ENCODE measurements at places on chromosomes 11 and 22.
A peak's percentile ranks its signal among the peaks of the same experiment; 100 is the strongest.

DNA sequence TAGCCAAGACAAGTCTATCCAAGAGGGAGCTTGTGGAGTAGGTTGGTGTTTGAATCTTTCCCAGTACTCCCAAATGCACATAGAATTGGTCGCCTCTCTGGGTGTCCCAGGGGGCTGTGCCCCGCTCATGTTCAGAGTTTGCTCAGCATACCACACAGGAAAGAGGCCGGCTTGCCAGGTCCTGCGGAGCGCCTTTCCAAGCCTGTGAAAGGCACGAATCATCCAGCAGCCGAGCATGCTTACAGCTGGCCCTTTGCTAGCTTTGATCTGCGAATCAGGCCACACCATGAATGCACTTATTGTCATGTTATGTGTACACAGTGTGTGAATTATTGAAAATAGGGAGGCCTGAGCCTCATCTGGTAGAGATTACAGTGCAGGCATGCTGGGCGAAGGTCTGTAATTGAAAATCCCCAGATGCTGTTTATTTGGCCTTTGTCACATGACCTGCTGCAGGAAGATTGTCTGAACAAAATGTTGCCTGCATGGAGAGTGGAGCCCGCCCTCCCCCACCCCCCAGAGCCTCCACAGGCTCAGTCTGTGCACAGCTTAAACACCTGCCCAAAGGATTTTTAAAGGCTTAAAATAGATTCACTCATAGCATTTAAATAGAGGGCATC is 163.3 kb upstream of the RASSF10 start:
- peak; percentile 23 for DNase-seq

- no peak for DNase-seq
Measured at GRCh38 chr22:47015589-47016178, 253.2 kb downstream of the TBC1D22A start.

GRCh38 chr11:7690648-7691047 is 15.6 kb downstream of the OVCH2 start:
- DNase-seq, result no peak

DNA sequence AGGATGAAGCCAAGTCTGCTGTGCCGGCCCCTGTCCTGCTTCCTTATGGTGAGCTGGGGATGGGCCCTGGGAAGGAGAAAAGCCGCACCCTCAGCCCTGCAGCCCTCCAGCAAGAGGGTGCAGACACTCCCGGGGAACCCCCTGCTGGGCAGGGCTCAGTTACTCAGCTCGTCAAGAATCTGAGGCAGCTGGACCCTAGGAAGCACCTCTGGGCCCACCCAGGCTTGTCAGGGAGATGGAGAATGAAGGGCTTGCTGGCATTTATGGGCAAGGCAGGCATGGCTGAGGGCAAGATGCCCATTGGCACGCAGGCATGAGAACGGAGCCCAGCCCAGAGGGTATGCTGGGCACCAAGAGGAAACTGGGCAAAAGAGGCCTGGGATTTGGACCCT is 12.9 kb downstream of the RELT start:
- DNase-seq, result no peak

GRCh38 chr11:2531277-2531986 is 86.6 kb downstream of the KCNQ1 start:
- peak; percentile 73 for DNase-seq

GRCh38 chr22:19728271-19728670 is 4.9 kb downstream of the GP1BB start:
- no peak for DNase-seq

GRCh38 chr22:34454598-34454997 is 534.3 kb upstream of the LARGE1 start:
- no peak for DNase-seq

DNA sequence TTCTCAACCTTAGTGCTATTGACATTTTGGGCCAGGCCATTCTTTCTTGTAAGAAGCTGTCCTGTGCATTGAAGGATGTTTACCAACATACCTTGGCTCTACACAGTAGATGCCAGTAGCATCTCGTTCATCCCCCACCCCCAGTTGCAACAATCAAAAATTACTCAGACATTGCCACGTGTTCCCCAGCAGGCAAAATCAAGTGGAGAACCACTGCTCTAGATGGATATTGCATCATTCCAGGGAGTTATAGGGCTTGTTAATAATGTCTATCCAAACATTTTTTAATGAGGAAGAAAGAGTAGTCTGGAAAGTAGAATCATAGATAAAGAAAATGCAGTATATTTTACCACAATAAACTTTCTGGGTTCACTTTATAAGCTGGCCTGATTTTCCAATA is 64.1 kb downstream of the PRMT3 start:
- DNase-seq, result no peak

DNA sequence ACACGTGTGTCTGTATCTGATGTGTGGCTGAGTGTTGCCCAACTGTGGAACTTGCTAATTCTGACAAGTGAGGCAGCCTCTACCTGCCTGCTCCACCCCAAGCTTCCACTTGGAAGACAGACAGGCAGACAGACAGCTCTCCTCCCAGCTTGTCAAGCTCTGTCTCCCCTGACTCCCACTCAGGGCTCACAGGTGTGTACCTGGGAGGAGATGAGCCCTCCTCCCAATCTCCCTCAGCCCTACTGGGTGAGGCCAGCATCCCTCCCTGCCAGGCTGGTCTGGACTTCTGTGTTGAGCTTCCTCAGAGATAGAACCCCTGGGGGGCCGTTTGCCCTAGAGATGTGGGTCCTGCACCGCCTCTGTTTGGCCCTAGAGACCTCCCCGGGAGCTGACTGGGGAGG is 1.0 kb upstream of the CHRM1 start:
- DNase-seq, result no peak

DNA sequence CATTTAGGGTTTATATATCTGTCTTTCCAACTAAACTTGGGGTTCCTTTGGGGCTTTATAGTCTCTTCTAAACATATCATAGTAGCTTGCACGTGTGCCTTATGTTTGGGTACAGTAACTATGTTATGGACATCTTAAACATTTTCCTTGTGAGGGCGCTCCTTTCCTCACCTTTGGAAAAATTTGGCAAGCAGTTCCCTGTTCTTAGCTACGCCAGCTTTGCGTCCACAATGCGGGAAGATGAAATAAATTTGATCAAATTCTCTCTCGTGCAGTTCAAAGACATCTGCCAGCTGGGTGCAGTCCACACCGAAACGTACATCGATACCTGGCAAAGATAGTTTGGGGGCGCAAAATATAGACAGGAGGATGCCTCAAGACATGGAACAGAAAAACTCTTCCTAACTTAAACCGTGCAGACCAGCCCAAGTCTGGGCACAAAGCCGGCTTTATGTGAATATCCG is 548 bp downstream of the FDXACB1 start:
- DNase-seq, result no peak

DNA sequence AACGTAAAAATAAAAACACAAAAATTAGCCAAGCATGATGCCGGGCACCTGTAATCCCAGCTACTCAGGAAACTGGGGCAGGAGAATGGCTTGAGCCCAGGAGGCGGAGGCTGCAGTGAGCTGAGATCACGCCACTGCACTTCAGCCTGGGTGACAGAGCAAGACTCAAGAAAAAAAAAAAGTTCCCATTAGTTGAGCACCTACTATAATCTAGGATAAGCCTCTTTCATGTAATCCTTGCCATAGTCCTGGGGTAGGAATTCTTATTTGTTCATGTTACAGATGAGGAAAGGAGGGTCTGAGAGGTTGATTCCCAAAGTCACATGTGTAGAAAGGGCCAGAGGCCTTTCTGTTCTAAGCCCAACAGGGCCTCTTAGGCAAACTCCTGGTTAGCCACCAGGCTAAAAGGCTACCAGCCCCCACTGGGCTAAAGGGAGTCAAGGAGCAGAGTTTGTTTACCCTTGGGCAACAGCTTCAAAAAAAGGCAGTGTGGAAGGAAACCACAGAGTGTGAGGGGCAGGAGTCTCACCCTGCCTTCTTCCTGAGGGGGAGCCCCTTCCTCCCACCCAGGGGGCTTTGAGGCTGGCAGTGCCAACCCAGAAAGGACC is 21.6 kb upstream of the CSNK1E start:
- no peak for DNase-seq

DNA sequence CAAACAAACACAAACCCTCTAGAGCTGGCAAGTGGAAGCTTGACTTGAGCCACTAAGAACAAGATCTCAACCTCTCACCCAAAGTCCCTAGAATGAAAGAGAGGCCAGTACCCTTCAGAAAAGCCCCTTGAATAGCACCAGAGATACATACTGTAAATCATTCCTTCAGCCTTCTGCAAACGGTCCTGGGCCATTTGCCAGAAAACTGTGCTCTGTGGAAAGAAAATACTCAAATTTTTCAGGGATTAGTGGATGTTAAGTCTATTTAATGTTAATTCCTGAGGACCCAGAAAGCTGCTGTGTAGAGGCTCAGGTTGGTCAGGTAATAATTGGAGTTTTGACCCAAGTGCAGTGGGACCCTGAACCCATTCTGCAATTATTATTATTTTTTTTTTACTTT is 16.9 kb downstream of the SERPINH1 start:
- no peak for DNase-seq

DNA sequence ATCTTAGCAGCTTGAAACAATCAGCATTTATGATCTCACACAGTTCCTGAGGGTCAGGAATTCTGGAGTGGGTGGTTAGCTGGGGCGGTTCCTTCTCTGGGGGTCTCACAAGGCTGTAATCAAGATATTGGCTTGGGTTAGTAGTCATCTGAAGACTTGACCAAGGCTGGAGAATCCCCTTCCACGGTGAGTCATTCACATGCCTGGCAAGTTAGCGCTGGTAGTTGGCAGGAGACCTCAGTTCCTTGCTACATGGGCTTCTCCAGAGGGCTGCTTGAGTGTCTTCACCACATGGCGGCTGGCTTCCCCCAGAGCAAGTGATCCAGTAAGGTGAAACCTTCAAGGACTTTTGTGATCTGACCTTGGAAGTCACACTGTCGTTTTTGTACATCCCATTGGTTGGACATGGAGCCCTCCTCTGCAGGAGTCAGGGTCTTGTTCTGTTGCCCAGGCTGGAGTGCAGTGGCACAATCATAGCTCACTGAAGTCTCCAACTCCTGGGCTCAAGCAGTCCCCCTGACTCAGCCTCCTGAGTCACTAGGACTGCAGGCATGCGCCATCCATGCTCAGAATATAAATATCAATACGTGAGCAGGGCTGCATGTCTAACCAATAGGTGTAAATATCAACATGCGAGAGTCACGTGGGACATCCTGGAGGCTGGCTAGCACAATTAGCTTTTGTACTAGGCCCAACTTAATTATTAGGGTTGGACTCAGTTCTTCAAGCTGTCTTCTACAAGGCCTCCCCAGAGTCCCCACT is 7.2 kb upstream of the NIPSNAP1 start:
- no peak for DNase-seq

- no peak for DNase-seq
Measured at GRCh38 chr11:37947821-37948220, 1349.8 kb upstream of the RAG2 start.

- DNase-seq, result no peak
Measured at GRCh38 chr11:36540998-36541397, 26.8 kb upstream of the RAG1 start.

DNA sequence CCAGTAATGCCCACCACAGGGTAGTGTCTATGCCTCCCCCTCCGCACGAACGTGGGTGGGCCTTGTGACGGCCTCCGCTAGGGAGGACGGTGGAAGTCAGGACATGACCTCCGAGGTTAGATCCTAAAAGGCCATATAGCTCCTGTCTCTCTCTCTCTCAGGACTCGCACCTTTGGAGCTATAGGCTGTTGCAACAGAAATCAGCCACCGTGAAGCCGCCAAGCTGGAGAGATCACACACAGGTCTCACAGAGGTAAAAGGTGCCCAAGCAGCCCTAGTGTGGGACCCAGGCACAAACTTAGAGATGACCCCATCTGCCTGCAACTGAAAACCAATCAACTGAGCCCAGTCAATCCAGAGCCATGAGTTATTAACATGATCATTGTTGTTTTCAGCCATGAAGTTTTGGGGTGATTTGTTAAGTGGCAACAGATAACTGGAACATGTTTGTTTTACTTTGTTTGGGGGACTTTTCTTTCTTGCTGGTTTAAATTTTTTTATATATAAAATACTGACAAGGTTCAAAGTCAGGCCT is 7.4 kb upstream of the NAP1L4 start:
- no peak for DNase-seq

GRCh38 chr22:27146866-27147633 is 489.7 kb downstream of the MIAT start:
- DNase-seq, result no peak

GRCh38 chr11:56932572-56933220 is 56.0 kb upstream of the OR5AK2 start:
- no peak for DNase-seq

DNA sequence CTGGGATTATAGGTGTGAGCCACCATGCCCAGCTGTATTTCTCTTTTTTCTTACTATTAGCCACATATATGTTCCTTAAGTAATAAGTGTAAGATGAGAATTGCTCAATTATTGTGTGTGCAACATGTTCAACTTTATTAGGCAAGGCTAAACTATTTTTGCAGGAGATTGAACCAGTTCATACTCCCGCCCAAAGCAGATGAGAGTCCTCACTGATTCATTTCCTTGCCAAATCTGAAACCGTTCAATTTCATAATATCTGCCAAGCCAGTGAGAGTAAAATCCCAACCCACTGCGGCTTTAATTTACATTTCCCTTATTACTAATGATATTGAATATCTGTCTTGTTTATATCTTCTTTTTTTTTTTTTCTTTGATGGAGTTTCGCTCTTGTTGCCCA is 48.4 kb downstream of the KCNJ4 start:
- no peak for DNase-seq

GRCh38 chr22:17918840-17919239 is 105.5 kb downstream of the MICAL3 start:
- DNase-seq, result no peak

- no peak for DNase-seq
Measured at GRCh38 chr11:103920449-103920848, 116.0 kb upstream of the DDI1 start.

- no peak for DNase-seq
Measured at GRCh38 chr11:115939104-115939730, 435.0 kb upstream of the CADM1 start.

DNA sequence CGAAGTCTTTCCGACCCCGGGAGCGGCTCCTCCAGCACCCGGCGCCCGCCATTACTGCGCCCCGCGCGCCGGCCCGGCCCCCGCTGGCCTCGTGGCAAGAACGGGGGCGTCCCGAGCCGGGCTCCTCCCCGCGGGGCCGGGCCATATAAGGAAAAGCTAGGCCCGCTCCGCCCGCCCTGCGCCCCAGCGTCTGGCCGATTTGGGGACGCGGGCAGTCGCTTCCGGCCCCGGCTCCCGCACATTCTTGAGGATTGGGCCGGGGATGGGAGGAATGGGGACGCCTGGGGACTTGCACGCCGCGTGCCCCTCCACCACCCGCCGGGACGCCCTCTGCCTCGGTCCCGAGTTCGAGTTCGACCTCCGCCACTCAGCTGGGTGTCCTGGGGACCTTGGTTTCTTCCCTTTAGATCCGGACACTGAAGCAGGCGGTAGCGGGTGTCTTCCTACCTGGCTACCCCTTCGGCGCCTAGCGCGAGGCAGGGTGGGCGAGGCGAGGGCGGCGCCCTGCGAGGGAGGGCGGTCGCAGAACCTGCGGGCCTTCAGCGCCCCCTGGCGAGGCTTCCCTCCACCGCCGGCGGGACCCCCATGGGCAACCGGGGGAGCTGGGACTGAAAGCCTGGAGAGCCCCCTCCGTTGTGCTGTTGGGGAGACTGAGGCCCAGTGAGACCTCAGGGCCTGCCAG is 3.8 kb downstream of the SMTN start:
- DNase-seq, result peak; percentile 37

- no peak for DNase-seq
Measured at GRCh38 chr11:116885951-116886655, 48.7 kb upstream of the APOA1 start.

Measured in HuH-7.5 (cell line).